PC-9 (cell line): ENCODE measurements at places on chromosomes 7 and 10.
A peak's percentile ranks its signal among the peaks of the same experiment; 100 is the strongest.

- no peak for DNase-seq
Measured at GRCh38 chr7:20602306-20602705, 13.2 kb upstream of the ABCB5 start.

DNA sequence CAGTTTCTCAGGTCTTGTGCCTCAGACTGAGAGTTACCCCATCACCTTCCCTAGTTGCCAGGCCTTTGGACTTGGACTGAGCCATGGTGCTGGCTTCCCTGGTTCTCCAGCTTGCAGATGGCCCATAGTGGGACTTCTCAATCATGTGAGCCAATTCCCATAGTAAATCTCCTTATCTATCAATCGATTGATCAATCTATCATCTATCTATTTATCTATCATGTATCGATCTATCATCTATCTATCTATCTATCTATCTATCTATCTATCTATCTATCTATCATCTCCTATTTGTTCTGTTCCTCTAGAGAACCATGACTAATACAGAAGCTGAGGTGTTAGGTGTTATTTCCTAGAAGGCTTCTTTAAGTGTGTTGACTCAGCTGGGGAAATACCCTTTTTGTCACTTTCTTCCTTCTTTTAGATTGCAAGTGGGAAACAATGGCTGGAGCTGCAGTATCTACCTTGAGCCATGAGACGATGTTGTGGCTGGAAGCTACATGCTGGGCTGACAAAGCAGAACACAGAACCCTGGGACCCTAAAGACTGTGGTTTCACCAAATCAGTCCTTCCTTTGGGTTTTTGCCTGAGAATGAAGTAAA, 234.7 kb upstream of the GLI3 start:
- DNase-seq, result no peak

DNA sequence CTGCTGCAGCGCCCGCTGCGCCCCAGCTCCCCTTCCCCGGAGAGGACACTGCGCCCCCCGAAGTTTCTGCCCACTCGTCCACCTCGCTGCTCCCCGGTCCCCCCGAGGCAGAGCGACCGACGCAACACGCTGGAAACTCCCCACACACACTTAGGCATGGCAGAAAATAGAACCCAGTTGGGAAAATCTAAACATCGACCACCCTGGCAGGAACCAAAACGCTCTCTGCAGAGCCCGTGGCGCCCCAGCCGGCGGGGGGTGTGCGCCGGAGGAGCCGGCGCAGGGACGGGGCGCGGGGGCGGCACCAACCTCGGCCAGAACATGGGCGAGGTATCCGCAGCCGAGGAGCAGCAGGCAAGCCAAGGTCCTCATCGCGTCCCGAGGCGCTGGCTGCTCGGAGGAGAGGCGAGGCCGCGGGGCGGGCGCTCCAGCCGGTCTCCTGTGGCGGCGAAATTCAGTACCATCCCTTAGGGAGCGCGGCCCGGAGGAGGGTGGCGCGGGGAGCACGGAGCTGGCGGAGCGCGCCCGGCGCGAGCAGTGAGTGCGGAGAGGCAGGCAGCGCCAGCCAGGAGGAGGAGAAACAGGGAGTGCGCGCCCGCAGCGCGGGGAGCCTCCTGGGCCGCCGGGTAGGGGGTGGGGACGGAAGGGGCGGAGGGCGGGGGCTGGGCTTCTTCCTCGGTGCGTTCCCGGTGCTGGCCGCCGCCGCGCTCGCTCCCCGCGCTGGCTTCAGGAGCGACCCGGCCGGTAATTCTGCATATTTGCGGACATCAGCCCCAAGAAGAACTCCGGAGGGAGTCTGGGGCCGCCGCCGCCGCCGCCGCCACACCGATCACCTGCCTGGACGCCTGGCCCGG, 789 bp downstream of the PDGFA start:
- DNase-seq, result peak; percentile 62

- no peak for DNase-seq
Measured at GRCh38 chr10:45558425-45558824, 114.1 kb downstream of the ZFAND4 start.

DNA sequence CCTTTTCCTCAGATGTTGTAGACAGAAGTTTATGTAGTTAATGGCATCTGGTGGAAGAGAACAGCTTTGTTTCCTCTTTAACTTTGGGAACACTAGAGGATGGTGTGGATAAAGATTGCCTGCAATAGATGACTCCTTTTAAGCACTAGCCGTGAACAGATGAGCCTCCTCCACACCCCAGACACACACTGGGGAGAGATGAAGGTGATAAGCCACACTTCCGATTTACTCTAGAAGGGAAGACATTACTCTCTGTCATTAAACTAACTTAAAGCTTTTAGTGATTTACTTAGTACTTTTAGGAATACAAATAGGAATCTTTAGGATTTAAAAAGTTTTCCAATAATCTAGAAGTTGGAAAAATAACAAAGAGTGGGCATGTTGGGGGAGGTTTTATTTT, 6.8 kb downstream of the HSPA14 start:
- DNase-seq, result no peak

- no peak for DNase-seq
Measured at GRCh38 chr7:16492513-16493062, 27.1 kb upstream of the SOSTDC1 start.

GRCh38 chr7:131933751-131934289, 377.4 kb upstream of the PODXL start:
- DNase-seq, result no peak

DNA sequence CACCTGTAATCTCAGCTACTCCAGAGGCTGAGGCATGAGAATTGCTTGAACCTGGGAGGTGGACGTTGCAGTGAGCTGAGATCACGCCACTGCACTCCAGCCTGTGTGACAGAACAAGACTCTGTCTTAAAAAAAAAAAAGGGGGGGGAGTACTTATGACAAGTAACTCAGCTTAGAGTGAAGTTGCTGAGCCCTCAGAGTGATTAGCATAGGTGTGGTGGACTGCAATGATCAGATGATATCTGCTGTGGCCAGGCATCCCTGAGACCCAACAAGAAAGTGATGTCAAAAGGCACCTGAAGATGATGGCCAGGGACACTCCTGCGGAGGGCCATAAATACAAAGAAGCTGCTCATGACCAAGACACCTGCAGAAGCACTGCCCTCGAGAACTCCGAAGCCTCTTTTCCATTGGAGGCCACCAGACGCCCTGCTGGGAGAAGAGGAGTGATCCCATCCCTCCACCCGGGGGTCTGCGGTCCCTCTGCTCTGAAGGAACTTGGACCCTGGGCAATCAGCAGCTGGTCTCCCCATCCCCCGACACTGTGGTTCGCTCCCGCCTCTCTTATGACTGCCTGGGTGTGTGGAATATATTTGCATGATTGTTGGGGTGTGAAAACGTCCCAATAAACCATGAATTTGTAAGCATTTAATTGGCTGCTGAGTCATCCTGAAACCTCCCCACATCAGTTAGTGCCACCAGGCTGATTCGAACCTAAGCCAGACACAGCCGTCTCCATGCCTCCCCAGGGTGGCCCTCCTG, 46.0 kb downstream of the RASGEF1A start:
- no peak for DNase-seq
